ENCODE measurements at places on chromosomes 2 and 18.

- DNase-seq: no peak
Observed at GRCh38 chr2:226079196-226079595, 679.7 kb downstream of the NYAP2 start.

DNA sequence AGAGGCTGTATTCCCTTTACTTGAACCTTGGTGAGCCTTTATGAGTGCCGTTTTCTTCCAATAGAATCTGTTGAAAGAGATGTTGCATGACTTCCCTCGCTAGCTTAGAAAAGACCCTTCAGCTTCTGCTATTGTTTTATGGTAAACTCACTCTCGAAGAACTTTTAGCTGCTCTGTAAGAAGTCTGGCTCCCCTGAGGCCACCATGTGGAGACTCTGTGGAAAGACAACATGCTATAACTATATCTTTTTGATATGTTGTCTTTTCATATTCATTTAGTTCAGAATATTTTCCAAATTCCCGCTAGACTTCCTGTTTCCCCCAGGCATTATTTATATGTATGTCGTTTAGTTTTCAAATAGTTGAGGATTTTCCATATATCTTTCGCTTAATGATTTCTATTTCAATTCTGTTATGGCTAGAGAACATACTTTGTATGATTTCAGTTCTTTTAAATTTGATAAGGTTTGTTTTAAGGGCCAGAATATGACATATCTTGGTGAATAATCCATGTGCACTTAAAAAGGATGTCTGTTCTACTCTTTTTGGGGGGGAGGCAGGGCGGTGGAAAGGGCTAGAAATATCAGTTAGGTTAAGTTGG, 64.1 kb downstream of the PTPN4 start:
- DNase-seq: peak; percentile 52

GRCh38 chr18:77346208-77346810, 96.7 kb downstream of the GALR1 start:
- DNase-seq: peak; percentile 5

DNA sequence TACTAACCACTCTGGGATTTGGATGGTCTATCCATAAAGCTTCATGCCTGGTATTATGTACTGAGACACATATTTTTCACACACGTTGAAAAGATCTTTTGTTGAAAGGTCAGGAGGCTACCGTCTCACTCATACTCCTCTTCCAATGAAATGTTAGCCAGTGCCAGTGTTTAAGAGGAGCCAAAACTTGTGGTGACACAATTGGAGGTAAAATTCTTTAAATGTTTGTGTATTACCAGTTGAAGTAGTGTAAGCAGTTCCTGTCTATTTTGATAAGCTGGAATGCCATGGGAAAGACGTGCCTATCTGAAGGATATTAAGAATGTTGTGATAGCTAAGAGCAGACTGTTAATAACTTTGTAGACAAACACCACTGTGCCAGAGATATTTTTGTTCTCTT, 32.1 kb downstream of the MARCHF7 start:
- DNase-seq: peak; percentile 9

- DNase-seq: no peak
Observed at GRCh38 chr18:73409242-73409641, 541.5 kb upstream of the NETO1 start.

DNA sequence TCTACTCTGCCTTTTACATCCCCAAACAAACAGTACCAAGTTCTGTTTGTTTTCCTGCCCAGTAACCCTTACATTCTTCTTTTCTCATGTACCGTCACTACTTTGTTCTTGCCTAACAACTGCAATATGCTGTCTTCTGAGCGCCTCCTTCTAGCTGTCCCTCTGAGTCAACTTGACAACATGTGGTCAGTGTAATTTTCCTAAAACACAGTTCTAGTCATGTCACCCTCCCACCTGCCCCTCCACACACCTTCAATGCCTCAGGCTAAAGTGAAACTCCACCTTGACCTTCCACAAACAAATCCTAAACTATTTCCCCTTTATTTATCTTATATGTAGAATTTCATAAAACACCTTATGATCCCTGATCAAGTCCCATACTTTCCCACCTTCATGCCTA, 124.6 kb upstream of the CD302 start:
- DNase-seq: no peak

- DNase-seq: peak; percentile 23
Observed at GRCh38 chr18:3151399-3152264, 68.1 kb downstream of the MYOM1 start.

All from HCEC 1CT (cell line).